ENCODE measurements at places on chromosomes 6 and 20.

GRCh38 chr6:158164579-158165170 is 3.4 kb downstream of the SERAC1 start:
- no peak for DNase-seq

GRCh38 chr6:64896939-64897338 is 810.1 kb downstream of the EYS start:
- no peak for DNase-seq

- DNase-seq = no peak
These were observed 12.9 kb downstream of the TSPYL1 start for GRCh38 chr6:116266803-116267202.

- DNase-seq = no peak
These were observed 96.7 kb downstream of the SLC22A23 start for GRCh38 chr6:3359973-3360726.

DNA sequence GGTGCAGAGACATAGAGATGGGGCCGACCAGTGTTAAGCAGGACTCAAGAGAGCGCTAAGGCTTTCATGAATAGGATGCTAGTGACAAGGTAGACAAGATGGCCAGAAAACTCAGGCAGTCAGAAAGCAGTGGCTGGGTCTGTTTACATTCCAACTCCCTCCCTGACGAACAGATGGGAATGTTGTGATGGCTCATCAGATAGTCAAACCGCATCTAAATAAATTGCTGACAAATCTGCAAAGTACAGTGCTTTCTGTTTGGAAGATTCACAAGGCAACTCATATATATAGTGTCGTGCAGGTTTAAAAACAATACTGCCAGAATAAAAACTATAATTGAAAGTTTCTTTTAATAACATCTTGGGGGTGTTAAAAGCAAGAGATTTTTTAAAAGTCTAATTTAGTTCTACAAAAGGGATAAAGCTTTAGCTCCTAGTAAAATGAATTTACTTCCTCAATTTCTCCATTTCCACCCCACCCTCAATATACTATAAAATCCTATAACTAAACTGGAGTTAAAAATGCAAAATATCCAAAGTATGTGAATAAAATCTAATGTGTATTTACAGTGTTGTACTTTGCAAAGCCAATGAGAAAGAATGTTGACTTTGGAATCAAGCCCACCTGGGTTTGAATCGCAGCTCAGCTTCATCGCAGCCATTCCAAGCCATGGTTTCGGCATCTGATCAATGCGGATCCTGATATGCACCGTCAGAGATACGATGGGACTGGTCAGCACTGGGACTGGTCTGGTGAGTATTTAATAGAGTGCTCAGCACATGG is 247.3 kb upstream of the PDE10A start:
- DNase-seq = no peak

GRCh38 chr20:17304774-17305173 is 77.9 kb downstream of the PCSK2 start:
- DNase-seq = no peak

DNA sequence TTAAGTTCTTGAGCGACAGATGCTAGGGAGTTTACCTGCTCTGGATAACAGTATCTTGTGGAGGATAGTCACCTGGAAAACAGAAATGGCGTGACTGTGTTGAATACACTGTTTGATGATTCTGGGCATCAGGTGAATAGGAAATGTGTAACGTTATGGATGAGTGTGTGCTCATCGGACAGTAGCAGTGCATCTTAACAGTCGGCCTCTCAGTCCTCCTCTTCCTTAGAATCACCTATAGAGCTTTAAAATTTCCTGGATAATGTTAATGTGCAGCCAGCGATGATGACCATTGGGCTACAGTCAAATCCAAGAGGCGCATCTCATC is 217.7 kb downstream of the OR2B2 start:
- no peak for DNase-seq

DNA sequence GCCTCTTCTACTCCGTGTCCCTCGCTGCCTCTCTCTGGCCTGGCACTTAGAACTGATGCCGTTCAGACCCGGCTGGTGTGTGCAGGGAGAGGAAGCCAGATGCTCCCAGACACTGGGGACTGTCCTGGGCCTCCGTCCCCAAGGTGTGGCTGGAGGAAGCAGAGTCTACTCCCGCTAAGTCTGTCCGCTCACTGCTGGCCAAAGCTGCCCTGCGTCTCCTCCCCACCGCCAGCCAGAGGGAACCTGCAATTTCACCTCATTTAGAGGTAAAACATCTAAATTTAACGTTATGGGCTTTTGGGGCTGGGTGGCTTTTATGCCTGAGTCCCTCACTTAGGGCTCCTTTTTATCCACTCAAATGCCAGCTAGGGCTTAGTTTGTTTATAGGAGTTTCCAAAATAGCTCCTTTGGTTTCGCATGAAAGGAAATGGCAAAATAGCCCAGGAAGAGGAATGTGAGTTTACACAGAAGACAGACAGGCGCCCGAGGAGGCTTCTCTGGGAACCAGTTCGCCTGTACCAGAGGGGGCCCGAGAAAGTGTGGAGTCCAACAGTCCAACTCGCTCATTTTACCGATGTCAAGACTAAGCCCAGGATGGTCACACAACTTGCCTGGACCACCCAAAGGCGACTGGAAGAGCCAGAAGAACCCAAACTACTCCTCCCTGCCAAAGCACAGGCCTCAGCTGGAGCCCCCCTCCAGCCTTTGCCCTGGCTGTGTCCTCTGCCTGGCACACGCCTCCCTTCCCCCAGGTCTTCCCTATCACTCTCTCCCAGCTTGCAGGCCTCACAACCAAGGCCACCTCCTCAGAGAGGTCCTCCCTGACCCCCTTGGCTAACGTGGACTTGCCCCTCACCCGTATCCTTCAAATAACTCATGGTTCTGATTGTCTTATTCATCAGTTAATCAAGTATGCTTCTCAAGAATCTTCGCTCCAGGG is 54.5 kb downstream of the RIPOR3 start:
- DNase-seq = no peak

GRCh38 chr6:15443119-15443830 is 197.4 kb downstream of the JARID2 start:
- DNase-seq = no peak

DNA sequence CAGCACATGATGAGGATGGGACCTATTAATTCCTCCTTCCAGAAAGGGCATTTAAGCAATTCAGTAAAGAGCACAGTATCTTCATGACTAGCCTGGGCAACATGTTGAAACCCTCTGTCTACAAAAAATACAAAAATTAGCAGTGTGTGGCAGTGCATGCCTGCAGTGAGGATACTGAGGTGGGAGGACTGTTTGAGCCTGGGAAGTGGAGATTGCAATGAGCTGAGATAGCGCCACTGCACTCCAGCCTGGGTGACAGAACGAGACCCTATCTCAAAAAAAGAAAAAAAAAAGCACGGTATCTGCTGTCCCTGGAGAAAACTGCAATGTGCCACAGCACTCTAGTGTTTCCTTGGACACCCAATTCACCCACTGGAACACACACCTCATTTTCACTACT is 18.4 kb downstream of the SAMD3 start:
- DNase-seq = no peak

DNA sequence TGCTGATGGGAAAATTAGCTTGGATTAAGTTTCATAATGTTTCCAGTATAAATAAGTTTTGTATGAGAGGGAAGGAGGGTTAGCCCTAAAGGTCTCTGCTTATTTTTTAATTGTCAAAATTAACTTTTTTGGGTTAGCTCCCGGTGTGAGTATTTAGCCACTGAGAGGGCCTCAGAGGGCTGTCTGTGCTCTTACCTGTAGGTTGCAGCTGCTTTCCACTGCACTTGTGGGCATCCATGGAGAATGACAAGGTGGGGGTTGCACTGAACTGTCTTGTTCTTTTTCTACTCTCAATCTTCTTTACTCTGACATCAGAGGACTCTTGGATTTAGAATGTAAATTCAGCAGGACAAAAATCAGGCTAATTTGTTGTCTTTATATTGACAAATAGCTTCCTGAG is 81.4 kb downstream of the CD164 start:
- DNase-seq = no peak

GRCh38 chr6:133983099-133983939 is 30.3 kb downstream of the TBPL1 start:
- no peak for DNase-seq

- DNase-seq = no peak
These were observed 128.9 kb downstream of the HIVEP2 start for GRCh38 chr6:142816031-142816430.

DNA sequence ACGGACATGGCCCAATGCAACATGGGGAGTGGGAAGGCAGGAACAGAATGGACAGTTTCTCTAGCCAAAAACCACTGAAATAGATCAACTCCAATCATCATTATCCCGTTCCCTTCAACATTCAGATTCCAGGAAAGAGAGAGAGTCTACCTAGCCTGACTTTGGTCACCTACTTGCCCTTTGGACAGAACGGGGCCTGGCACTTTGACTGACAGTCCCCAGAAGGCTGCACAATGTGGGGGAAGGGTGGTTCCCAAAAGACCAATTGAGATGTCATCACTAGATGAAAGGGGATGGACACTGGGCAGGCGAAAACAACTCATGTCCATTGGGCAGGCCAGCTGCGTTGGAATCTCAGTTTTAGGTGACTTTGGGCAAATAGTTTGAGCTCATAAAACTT is 15.0 kb upstream of the KIF16B start:
- no peak for DNase-seq

GRCh38 chr6:21265730-21266044 is 327.9 kb upstream of the SOX4 start:
- no peak for DNase-seq

- no peak for DNase-seq
These were observed 20.6 kb downstream of the KCNQ5 start for GRCh38 chr6:72642435-72642834.

DNA sequence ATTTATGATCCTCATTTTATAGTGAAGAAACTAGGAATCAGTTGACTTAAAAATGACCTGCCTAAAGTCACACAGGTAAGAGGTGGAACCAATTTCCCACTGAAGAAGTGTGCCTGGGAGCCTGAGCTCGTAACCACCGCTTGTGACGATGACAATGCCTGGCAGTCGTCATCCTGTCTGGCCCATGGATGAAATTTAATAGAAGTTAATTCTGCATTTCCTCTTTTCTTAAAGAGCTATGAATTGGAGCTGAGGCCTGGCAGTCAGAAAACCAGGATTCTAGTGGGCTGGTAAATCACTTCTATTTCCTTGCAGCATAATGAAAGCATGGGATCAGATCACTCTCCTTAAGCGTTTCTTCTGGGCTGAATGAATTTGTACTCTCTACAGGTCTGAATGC is 200.0 kb upstream of the SGK1 start:
- DNase-seq = no peak

- no peak for DNase-seq
These were observed 11.2 kb upstream of the SIRPA start for GRCh38 chr20:1883986-1884385.

DNA sequence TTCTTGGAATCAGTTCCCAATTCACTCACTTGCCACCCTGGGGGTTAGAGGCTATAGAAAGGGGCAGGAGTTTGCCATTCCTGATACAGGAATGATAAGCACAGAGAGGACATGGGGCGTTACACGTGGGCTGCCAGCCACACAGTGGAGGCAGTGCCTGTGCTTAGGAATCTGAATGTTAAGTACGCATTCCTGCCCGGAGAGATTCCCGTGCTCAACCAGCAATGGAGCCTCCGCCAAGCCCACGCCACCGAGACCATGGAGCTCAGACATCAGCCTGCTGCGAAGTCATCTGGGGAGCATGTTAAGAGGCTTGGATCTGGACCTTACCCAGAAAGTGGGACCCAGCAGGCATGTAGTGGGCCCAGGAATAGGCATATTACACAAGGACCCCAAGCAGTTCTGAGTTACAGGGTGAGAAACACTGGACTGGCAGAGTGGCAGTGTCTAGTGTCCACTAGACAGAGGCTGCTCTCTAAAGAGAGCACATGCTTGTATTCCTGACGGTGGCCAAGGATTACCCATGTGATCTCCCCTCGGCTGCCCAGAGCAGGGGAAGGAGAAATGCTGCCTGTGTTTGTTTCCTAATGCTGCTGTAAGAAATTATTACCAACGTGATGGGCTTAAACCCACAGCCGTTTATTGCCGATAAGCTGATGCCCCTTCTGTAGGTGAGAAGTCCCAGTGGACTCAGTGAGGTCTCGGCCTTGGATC is 138.2 kb downstream of the BMP7 start:
- no peak for DNase-seq

DNA sequence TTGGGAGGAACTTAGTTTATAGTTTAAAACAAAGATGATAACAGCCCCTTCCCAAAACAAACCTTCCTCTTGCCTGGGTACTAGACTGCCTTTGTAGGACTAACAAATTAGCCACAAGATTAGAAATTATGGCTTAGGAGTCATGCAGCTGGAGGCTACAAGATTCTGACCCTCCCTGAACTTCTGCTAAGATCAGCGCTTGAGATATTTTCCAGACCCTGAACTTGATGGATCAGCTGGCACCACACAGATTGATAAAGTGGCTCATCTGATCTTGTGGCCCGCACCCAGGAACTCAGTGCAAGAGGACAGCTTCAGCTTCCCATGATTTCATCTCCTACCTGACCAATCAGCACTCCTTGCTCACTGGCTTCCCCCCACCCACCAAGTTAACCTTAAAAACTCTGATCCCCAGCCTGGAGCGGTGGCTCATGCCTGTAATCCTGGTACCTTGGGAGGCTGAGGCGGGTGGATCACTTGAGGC is 5.9 kb upstream of the SERINC3 start:
- no peak for DNase-seq

- no peak for DNase-seq
These were observed 194.4 kb downstream of the KIF16B start for GRCh38 chr20:16378712-16379370.

DNA sequence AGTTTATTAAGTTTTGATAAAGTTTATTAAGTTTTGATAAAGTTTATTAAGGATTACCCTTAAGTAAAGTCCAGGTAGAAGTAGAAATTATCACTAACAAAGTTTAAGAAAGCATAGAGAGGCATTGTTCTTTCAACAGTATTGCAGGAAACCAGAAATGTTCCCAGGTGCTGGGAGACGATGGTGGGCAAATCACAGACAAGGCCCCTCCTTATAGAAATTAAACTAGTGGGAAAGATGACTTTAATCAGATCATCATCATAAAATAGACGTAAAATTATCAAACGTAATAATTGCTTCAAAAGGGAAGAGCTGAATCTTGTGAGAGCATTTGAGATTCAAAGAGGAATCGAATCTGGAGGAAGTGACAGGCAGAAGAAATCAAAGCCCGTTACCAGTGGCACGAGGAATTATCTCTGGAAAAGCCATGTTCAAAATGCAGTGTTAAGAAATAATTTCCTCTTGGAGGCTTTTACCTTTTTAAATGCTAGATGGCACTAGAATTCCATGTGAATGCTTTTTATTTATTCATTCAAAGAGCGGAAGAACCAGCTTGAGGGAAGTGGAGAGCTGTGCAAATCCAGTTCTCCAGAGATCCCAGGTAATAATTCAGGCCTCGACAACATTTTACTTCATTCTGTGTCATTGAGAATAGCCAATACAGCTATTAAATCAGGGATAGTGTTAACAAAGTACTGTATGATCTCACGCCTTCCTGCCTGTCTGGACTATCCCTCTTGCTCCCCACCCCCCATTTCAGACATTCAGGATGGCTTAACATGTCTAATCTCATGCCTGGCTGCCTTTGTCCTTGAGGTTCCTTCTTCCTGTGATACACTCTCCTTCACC is 1.0 kb upstream of the APMAP start:
- peak; percentile 42 for DNase-seq

- DNase-seq = no peak
These were observed 65.4 kb downstream of the FILIP1 start for GRCh38 chr6:75428204-75428603.

- no peak for DNase-seq
These were observed 144.8 kb upstream of the ENPP5 start for GRCh38 chr6:46315589-46315988.

- no peak for DNase-seq
These were observed 106.2 kb downstream of the KIF13A start for GRCh38 chr6:17881085-17881858.

- DNase-seq = no peak
These were observed 24.5 kb downstream of the MAP7 start for GRCh38 chr6:136525586-136526195.

Data from right lung (tissue), 10 donors.